ENCODE measurements at places on chromosomes 7 and 10. TPM values are rescaled to one million over a fixed set of nuclear protein-coding genes. Genes with fewer than 3 reads are reported as not detected.

DNA sequence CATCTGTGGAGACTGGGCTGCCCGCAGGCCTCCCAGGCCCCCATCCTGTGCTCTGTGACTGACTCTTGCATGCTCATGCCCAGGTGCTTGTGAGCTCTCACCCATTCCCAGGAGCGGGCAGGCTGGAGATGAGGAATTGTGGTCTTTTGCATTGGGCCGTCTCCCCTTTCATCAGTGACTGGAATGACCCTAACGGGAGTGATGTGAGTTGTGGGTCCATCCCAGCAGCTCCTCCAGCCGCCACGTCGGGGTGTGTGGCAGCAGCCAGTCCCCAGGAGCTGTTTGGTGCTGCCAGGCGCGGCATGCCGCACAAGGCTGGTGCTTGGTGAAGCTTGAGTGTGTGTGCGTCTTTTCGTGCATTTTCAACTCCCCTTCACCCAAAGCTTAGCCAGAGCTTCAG, 164.2 kb downstream of the ACTR3B start:
- no peak for DNase-seq

- no peak for DNase-seq
Observed at GRCh38 chr7:22417349-22417748, 60.4 kb upstream of the RAPGEF5 start.

- DNase-seq = no peak
Observed at GRCh38 chr10:48796713-48797245, 112.1 kb downstream of the WDFY4 start.

DNA sequence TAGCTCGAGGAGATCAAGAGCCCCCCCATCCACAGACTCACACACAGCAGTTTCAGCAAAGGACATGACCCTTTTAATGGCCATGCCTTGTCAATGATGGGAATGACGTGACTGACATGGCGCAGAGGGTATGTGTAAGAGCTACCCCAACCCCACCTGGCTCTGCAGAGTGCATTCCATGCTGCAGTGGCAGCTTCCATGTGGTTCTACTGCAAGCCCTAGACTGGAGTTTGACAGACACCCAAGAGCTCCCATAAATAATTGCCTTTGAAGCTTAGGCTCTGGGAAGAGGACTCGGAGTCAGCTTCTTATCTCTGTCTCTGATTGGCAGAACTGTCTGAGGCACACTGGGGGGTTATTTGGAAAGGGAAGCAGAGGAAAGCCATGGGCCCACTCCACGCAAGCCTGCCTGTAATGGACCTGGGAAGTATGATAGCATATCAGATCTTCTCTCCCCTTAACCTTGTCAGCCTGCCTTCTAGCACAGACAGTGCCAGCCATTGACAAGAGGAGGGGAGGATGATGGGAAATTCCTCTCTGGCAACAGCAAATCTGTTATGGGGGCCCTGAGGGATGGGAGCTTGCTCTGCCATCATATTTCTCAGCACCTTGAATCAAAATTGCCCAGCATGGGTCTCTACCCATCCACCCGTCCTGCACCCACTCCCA, 478.5 kb upstream of the PODXL start:
- no peak for DNase-seq

DNA sequence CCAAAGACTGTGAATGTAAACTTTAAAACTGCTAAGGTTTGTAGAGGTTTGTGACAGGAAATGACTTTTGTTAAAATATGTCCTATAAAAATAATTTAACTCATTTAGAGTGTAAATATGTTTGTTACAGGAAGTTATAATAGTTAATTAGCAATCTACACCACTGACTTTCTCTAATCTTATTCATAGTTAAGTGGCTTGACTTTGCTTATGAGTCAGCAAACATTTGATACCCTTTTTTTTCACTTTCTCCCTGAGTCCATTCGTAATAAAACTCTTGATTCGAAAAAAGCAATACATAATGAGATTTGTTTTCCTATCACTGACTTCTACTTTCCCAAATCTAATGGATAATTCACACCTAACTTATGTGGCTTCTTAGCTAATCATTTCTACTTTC, 317.7 kb upstream of the SEMA3C start:
- no peak for DNase-seq

DNA sequence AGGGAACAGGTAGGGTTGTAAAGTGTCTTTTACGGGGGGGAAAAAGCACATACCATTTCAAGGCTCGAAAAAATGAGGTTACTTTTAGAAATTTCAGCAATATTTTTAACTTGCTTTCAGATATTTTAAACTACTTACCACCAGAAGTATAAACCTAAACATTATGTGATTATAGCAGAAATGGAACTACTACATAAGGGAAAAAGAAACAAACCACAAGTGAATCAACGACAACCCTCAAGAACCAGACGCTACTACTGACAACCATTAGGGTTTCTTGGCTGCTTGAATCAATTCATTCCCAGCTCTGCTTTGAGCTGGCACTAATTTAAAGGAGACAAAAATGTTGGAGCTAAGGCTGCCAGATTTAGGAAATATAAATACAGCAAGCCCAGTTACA, 80.1 kb downstream of the ZFAND4 start:
- no peak for DNase-seq

DNA sequence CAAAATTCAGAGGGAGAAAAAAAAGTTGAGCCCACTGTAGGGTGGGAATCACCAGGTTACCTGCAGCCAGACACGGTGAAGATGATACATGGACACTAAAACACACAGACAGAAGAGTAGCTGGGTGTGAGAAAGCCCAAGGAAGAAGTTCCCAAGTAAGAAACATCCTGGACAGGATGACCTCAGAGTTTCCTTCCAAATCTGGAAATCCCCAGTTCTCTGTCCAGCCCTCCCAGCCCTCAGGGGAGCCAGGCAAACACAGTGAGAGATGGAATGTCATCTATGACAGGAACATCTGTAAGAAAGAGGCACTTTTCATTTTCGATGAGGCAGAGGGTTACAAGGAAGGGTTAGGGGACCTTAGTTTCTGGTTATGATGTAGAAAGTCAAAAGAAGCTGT, 125.1 kb upstream of the LYZL1 start:
- DNase-seq = no peak

DNA sequence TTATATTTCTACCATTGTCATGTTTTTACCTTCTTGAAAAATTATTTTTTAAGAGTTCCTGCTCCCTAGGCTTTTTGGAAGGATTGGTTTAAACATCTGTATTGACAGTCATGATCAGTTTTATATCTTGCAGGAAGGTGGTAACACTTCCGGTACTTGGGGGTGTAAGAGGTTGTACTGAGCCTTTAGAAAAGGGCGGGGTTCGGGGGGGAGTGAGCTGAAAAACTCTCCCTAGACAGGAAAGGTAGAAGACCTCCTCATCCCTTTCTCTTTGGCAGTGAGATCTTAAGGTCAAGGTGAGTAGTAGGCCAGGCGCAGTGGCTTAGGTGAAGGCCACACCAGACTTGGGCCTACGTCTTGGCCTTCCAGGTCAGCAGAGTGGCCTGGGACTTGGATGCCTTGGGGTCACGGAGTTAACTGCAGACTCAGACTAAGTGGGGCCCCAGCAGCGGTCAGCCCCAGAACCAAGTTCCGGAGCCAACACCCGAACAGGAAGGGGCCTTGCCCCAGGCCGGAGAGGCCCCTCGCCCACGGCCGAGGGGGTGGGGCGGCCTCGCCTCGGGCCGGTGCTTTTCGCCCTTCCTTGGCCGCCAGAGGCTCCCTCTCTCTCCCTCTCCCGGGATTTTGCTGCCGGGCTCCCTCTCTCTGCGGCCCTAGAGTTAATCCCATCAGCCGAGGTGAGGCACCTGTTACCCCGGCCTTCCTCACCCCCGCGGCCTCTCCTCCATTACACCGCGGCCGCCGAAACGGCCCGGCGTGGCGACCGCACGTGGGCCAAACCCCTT, at the start of gene PPP1R9A:
PPP1R9A (plus strand) TSS at position 569 of the 785 bp plus-strand sequence. CDS start 2,520 bp downstream, outside the sequence.
- peak; percentile 72 for DNase-seq

- DNase-seq = peak; percentile 81
Observed at GRCh38 chr7:101308245-101309085, 13.1 kb downstream of the IFT22 start.

- no peak for DNase-seq
Observed at GRCh38 chr10:15237351-15237750, 68.9 kb upstream of the NMT2 start.

- no peak for DNase-seq
Observed at GRCh38 chr7:22676385-22676784, 50.6 kb upstream of the IL6 start.

DNA sequence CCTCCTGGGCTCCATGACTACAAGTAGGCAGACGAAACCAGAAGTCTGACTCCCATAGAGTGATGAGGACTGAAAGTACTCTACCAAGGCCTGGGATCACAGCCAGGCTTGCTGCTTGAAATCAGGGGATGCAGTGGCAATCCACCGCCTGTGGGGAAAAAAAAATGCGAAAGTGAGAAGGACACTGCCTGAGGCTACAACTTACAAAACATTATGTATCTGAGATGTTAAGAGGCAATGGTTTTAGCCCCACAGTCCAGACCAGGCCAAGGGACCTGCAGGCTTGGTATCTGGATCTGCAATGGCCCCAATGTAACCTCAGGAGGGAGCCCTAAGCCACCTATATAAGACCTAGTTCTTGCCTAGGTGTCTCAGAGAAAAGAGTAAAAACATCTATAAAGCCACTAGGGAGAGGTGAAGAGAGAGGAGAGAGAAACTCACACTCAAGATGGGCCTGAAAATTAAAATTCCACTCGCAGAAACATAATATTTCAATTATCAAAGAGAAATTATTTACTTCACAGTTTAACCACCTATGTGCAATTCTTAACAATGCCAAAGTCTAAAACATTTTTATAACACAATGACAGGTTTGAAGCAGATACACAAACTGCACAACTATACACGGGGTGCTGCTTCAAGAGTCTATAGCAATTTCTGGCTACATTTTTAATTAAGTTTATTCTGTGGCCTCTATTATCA, 13.9 kb downstream of the DNAJC1 start:
- peak; percentile 62 for DNase-seq

- DNase-seq = no peak
Observed at GRCh38 chr10:13701157-13701919, 114.6 kb downstream of the PRPF18 start.

DNA sequence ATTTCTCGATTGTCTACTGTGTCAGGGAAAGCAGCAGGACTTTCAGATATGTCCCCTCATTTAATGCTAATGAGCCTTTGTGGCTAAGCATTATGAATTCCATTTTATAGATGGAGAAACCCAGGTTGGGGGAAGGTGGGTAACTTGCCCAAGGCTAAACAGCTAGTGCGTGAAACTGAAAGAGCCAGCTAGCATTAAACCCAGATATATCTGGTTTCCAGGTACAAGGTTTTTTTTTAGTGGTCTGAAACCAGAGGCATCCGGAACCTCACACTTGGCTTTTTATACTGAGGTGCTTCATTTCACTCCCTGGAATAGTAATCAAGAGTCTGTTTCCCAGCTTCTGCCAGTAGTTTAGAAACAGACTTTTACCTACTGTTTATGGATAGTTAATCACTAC, 694.8 kb downstream of the PHTF2 start:
- DNase-seq = no peak

GRCh38 chr7:39526666-39527065, 39.5 kb upstream of the YAE1 start:
- no peak for DNase-seq

DNA sequence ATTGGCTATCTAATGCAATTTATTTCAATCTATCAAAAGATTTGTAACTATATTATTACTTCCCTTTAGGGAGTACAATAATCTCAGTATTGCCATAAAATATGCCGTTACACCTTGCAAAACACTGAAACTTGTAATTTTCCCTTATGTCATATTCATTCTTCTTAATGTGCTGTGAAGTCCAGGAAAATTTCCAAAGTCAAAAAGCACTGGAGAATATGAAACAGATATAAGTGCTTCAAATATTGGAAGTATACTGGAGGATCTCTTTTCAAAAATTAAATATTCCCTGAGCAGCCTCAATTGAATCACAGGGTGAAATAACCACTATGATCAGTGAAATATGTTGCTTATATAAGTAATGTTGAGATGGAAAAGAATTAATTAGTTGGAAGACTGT, 356.0 kb downstream of the PPP1R3A start:
- DNase-seq = no peak

- DNase-seq = no peak
Observed at GRCh38 chr10:603745-604144, 85.7 kb downstream of the DIP2C start.

Gene FOXI2
- total RNA-seq = not detected

Gene PIK3AP1
- total RNA-seq = 5.8 TPM

Gene COBL
- 129 TPM for total RNA-seq

Gene FBXO24
- total RNA-seq = not detected

Gene SH2B2
- total RNA-seq = 3.5 TPM

Gene SPDYE1
- not detected for total RNA-seq

All from Peyer's patch (tissue), 4 donors.